Cardiac fibroblast (primary cell): ENCODE measurements at places on chromosomes 4 and X.

DNA sequence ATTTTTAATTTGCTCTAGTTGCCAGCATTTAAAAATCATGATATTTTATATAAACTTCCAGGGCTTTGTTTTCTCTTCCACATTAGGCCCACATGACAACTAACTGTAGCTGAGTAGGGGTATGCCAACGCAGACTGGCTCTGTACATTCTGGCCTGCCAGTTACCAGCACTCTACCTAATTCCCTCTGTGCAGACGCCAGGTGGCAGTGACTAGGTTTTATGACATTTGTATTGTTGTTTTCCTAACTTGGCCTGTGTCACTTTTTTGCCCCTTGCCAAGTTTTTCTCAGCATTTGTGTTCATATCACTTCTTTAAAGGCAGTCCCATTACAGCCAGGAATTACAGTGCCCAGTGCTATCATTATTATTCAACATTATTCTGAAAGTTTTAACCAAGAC lies 347.5 kb downstream of the NKX6-1 start:
- no peak for DNase-seq

- DNase-seq, result peak; percentile 40
Measured at GRCh38 chrX:41332408-41333002, 1.5 kb upstream of the DDX3X start.

GRCh38 chrX:70434914-70435586 lies 9.6 kb upstream of the DLG3 start:
- peak; percentile 51 for DNase-seq

GRCh38 chr4:1763550-1764080 lies 29.5 kb upstream of the FGFR3 start:
- peak; percentile 47 for DNase-seq

- DNase-seq, result peak; percentile 29
Measured at GRCh38 chr4:62544428-62544827, 1344.3 kb downstream of the ADGRL3 start.

GRCh38 chr4:172851534-172851933 lies 317.1 kb upstream of the GALNT7 start:
- DNase-seq, result peak; percentile 20

DNA sequence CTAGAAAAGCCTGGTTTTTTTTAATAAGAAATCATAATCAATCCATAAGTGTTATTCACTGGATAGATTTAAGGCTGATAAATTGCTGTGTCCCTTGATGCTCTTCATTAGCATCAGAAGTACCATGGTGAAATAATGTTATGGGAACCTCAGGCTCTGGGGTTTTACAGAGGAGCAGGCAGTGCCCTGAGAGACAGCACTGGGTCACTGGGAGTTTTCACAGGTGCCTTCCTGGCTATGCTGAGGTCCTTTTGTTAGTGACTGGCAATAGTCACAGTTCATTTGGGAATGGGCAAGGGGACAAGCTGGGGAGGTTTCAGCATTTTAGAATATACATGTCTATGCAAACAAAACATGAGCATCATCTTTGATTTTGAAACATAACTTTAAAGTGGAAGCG lies 38.6 kb downstream of the ANK2 start:
- no peak for DNase-seq

GRCh38 chr4:186760576-186760975 lies 36.9 kb upstream of the FAT1 start:
- DNase-seq, result peak; percentile 51

DNA sequence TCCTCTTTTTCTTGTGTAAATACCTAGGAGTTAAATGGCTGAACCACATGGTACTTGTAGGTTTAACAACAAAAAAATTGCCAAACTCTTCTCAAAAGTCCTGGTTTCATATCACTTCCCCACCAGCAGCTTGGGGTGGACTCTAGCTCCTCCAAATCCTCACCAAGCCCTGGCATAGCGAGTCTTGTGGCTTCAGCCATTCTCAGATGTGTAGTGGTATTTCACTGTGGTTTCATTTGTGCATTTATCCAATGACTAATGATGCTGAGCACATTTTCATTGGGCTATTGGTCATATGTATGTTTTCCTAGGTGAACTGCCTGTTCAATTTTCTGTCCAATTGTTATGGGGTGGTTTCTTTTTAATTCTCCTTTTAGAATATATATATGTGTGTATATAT lies 249.3 kb downstream of the NLGN4X start:
- DNase-seq, result no peak

DNA sequence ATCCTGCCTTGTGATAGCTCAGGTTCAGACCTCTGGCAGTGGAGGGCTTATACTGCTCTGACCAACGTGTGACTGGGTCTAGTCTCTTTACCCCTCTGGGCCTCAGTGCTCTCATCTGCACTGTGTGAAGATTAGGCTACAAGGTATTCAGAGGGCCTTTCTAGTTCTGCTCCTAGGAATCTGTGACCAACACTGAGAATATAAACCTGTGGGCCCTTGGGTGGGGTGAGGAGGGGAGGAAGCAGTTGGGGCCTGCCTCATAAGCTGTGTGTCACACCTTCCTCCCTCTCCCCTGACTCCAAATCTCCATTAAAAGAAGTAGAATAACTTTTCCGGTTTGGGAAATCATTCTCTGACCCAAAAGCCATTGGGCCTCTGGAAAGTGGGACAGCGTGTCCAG lies 66.3 kb upstream of the MSN start:
- DNase-seq, result no peak

DNA sequence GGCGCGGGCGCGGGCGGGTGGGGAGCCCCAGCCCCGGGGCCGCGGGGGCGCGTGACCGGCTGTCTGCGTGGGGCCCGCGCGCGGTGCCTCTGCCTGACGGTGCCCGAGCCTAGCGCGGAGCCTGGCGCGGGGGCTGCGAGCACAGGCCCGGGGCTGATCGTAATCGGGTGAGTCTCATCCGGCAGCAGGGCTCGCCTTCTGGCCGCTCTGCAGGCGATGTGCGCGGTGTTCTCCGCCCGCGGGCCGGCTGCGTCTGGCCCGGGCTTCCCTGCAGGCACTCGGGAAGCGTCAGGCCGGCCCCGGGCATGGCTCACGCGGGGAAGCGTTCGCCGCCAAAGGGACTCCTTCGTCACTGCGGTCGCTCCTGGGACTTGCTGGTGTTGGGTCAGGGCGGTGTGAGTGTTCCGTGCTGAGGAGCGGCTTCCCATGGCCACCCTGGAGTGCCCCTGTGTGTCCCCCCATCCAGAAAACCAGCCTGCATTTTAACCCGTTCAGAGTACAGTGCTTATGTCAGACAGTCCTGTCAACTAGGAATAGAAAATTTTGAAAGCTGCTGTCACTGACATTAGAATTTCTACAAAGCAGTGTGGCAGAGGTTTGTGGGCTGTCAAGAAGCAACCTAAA lies 40.6 kb downstream of the FAM149A start:
- DNase-seq, result peak; percentile 56

DNA sequence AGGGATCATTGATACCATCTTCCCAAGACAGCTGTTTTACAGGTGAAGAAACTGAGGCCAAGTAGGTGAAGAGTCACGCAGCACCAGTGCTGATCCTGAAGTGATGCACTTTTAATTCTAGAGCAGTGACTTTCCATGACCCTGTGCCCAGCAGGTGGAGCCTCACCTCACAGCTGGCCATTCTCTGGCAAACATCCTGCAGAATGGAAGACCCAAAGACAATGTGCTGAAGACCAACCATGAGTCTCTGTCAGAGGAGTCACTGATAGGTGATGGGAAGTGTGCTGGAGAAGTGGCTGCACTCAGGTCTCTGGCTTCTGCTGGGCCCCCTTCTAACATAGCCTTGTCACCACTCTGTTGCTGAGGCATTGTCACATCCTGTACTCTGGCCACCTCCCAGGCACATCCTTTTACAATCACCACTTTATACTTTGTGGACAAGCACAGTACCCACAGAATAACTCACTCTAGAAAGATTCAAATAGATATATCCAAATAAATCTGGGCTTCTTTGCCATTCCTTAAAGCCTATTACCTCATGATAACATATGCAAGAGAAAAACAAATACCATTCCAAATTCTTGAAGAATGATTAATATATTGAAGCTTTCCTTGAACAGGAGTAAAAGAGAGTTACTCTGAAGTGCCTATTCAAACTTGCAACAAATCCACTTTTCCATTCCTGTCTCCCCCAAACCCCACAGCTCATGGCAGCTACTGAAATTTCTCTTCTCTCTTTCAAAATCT lies 64.1 kb upstream of the SCOC start:
- peak; percentile 58 for DNase-seq

- no peak for DNase-seq
Measured at GRCh38 chrX:29477878-29478277, 737.5 kb upstream of the MAGEB2 start.

- DNase-seq, result no peak
Measured at GRCh38 chrX:153944800-153945150, 332 bp upstream of the RENBP start.

DNA sequence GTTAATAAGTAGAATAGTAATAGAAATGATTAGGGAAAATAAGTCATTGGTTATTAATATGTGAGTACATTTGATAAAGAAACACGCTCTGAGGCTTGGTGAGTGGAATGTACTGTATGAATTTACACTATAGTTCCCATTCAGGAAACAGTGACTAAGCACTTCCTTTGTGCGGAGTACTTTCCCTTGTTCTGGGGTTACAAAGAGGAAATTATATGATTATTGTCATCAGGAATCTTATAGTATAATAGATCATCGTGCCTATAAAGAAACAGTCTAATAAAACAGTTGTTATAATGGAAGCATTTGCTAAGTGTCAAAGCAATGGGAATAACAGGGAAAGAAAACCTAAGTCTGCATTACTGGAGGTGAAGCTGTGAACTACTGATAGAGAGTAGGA lies 138.0 kb downstream of the RPA4 start:
- DNase-seq, result peak; percentile 41

GRCh38 chr4:128583753-128584712 lies 225.5 kb upstream of the JADE1 start:
- DNase-seq, result no peak

DNA sequence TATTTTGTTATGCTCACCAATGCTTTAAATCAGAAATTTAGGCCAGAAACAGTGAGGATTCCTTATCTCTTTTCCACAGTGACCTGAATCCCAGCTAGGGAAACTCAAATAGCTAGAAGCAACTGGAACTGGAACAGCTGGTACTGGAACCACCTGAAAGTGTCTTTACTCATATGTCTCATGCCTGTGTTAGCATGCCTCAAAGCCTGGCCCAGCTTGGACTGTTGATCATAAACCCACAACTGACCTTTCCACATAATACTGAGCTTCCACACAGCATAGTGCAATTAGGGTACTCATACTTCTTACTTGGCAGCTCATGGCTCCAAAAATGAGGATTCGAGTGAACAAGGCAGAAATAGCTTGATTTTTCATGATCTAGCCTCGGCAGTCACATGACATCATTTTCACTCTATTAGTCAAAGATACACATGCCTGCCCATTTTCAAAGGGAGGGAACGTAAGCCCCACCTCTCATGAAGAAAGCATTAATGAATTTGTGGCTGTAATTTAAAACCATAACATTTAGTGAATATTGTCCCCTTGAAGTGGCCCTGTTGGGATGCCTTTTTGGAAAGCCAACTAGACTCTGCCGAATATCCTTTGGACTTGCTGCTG lies 80.8 kb upstream of the ACSL1 start:
- DNase-seq, result no peak

DNA sequence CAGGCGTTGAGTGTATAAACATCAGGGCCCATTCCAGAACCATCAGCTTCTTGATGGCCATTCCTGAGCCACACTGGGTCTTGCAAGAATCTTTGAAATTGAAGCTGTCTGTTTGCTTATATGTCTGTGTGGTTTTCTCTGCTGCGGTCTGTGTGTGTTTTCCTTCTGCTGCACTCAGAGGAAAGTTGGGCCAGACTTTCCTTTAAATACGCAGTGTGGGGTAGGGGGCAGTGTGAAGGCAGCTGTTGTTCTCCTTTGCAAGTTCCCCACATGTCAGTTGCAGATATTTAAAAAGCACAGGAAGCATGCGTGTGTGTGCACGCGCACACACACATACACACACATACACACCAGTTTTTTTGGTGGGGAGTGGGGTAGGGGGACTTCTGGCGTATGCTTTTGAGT lies 32.1 kb downstream of the CCKAR start:
- no peak for DNase-seq

DNA sequence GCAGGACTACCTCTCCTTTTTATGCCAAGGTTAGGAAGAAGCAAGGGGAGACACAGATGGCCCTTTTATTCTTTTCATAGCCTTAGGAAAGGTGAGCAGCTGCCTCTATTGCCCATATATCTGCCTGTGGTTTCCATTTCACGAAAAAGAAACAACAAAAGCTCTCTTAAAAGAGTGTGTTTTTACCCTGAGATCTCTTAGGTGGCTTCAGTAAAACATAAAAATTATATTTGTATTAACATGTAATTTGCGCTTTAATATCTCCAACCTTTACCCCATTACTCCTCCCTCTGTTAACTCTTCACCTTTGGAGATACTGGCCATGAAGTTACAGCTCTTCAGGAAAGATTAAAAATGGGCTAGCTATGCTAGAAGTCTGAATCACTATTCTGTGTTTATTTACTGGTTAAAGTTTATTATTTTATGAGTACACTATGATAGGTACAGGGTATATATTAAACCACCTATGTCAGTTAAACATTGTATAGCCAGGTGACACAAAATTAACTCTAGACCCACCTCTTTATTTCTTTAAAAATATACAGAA lies 15.0 kb upstream of the SULT1B1 start:
- DNase-seq, result no peak

GRCh38 chr4:6916587-6917460 lies 7.2 kb downstream of the TBC1D14 start:
- DNase-seq, result peak; percentile 26

DNA sequence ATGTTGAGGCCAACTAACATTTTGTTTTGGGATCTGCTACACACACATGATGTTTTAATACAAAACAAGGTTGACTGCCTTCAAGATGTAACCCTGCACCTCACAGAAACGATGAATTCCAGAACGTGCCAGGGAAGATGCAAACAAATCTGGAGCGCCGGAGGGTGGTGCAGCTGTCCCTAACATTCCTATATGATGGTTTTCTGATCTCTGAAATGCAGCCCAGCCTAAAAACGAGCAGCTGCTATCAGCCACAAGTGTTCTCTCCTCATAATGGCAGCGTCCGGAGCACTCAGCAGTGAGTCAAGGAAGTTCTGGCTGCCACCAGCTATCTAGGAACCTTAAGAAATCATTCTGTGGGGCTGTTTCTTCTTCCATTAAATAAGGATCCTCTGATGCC lies 333.4 kb downstream of the NR3C2 start:
- DNase-seq, result no peak

DNA sequence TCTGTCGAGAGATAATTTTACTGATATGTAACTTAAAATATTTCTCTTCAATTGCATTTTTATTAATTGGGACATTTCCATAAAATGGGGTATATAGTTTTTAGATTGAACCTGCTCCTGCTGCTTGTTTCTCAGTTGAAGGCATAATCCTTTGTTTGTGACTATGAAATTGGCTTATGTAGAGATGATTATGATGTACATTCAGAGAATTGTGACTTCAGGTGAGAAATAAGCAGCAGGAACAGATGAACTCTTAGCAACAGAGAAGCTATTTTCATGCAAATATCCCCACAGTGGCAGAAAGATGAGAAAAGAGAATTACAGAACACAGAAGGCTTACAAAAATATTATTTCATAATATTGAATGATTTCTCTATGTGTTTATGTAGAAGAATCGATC lies 1499.5 kb upstream of the ADGRL3 start:
- DNase-seq, result no peak

GRCh38 chrX:9657590-9658256 lies 107.9 kb downstream of the GPR143 start:
- DNase-seq, result no peak
